ENCODE measurements at places on chromosomes 1 and 21.

- no peak for DNase-seq
Measured at GRCh38 chr21:36174780-36175179, 18.2 kb downstream of the DOP1B start.

- DNase-seq, result no peak
Measured at GRCh38 chr1:2969845-2970291, 51.4 kb upstream of the ACTRT2 start.

GRCh38 chr1:56034222-56034621, 545.1 kb downstream of the PLPP3 start:
- DNase-seq, result peak; percentile 10

DNA sequence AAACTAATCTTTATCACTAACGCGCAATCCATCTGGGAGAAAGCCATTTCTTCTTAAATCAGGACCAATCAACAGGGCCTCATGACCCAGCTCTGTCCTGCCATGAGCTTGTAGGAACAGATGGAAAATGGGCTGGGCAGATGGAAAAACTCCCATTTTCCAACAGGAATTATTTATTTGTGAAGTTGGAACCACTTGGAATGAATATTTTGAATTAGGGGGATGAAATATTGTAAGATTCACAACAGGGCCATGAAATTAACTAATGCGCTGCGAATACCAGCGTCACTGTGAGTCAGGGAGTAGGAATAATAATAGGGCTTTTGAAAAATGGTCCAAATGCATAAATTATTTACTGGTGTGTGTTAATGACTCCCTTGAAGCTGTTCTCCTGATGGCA, 53.1 kb upstream of the CYP2J2 start:
- no peak for DNase-seq

- DNase-seq, result no peak
Measured at GRCh38 chr1:77781683-77782082, 2.2 kb downstream of the MIGA1 start.

GRCh38 chr1:160522622-160523345, at the start of gene SLAMF6:
Gene SLAMF6, minus strand, starts transcription at chr1:160523255. Its CDS starts 63 bp downstream, at chr1:160523192.
- no peak for DNase-seq

DNA sequence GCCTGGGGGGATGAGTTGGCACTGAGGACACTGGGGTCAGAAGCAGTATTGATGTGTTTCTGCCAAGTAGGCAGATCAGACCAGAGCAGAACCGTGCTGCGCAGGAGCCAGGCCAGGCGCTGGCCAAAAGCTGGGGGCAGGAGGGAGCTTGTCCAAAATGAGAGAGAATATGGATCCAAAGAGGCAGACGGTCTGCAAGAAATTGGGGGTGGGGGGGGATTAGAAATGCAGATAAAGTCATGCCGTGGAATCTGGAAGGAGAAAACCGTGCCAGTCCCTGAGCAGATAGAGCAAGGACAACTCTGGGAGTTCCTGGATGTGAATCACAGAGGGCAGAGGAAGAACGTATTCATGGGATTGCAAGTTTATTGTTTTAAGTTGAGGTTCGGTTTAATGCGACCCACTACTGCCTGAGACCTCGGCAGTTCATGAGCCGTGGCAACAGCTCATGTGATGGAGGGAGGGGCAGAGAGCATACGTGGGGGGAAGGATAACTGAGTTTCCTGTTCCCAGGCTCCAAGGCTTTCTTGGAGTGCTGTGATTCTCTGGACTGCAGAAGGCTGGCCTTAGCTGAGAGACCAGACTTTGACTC, 224.0 kb downstream of the FGGY start:
- DNase-seq, result peak; percentile 21

GRCh38 chr1:221638595-221638994, 103.3 kb downstream of the DUSP10 start:
- DNase-seq, result no peak

DNA sequence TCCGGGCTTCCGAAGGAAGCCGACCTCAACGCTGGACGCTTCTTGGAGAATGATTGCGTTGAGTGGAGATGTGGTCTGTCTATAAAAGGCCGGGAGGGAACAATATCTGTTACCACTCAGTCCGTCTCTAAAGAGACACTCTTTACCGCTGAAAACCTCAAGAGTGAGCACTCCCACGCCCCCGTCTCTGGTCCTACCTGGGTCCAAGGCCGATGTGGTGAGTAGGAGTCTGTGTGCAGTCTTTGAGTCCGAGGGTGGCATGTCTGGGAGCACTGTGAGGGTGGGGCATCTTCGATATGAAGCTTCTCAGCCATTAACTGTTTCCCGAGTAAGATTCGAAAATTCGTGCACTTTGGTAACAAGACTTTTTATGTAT, 576 bp downstream of the ZFP69 start:
- no peak for DNase-seq

- no peak for DNase-seq
Measured at GRCh38 chr1:93611668-93612067, 70.0 kb downstream of the BCAR3 start.

GRCh38 chr1:227766653-227767277, 31.5 kb downstream of the SNAP47 start:
- DNase-seq, result no peak

GRCh38 chr1:203085528-203086406, at the start of gene MYOG:
Gene MYOG, minus strand, starts transcription at chr1:203086012. Its CDS starts 51 bp downstream, at chr1:203085961.
- no peak for DNase-seq

- no peak for DNase-seq
Measured at GRCh38 chr1:40438391-40439015, 11.8 kb upstream of the ZFP69B start.

DNA sequence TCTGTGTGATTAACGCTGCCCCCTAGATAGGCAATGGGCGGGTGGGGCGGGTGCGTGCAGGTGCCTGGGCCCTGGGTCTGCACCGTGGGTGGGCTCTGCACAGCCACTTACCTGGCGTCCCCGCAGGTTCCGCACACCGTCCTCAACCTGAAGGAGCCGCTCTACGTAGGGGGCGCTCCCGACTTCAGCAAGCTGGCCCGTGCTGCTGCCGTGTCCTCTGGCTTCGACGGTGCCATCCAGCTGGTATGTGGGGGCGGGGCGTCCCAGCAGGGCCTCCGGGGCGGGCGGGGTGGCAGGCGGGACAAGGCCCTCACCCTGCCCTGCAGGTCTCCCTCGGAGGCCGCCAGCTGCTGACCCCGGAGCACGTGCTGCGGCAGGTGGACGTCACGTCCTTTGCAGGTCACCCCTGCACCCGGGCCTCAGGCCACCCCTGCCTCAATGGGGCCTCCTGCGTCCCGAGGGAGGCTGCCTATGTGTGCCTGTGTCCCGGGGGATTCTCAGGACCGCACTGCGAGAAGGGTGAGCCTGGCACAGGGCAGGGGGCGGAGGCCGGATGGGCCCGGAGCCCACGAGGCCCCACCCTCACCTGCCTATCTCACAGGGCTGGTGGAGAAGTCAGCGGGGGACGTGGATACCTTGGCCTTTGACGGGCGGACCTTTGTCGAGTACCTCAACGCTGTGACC, 22.8 kb downstream of the RNF223 start:
- DNase-seq, result no peak

- DNase-seq, result no peak
Measured at GRCh38 chr1:167190747-167191237, 29.9 kb upstream of the POU2F1 start.

DNA sequence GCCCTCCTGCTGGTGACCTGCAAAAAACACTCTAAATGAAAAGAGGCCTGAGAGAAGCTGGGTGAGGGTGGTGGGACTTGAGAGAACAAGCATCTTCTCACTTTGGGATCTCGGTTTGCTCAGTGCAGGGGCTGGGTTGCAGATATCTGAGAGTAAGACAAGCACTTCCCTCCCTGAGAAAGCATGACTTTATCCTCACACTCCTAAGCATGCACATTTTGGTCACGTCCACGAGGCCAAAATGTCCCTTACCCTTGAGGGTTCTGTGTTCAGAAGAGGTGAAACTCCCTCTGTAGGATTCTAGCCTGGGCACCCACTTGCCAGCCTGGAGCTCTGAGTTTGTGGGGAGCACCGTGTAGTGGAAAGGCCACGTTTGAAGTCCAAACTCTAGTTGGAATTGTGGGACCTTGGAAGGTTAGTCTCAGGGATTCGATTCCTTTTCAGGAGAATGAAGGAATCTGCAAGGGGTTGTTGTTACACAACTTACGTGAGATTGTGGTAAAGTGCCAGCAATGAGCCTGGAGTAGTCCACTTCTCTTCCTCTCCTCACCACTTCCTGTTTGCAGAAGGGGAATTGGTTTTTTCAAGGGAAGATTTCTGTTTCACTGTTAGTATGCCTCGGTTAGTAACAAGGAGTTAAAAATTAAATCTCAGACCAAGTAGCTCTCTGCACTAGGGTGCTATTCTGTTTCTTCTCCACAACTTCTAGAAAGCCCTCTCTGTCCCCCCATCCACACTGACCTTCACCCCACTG, 3.0 kb downstream of the FCAMR start:
- no peak for DNase-seq

GRCh38 chr21:25297117-25297516, 310.2 kb downstream of the MRPL39 start:
- no peak for DNase-seq

DNA sequence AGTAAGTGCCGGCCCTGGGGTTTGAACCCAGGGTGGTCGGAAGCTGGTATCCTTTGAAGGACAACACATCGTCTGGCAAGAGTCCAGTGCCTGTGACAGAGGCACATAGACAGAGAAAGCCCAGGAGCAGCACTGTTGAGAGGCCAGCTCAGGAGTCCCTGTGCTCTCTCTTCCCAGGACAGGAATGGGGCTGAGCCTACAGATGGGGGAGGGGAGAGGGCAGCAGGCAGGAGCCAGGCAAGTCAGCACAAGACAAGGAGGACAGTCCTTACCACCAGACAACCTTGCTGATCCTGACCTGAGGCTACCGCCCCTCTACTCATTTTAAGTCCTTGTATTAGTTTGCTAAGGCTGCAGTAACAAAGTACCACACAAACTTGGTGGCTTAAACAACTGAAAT, 27.7 kb upstream of the SYT6 start:
- no peak for DNase-seq

- no peak for DNase-seq
Measured at GRCh38 chr1:161046605-161047228, 940 bp upstream of the USF1 start.

GRCh38 chr1:224747578-224747977, 131.5 kb downstream of the CNIH3 start:
- no peak for DNase-seq

GRCh38 chr1:231724876-231725647, 98.5 kb downstream of the DISC1 start:
- DNase-seq, result no peak
